ENCODE measurements at places on chromosomes 2 and 18.

DNA sequence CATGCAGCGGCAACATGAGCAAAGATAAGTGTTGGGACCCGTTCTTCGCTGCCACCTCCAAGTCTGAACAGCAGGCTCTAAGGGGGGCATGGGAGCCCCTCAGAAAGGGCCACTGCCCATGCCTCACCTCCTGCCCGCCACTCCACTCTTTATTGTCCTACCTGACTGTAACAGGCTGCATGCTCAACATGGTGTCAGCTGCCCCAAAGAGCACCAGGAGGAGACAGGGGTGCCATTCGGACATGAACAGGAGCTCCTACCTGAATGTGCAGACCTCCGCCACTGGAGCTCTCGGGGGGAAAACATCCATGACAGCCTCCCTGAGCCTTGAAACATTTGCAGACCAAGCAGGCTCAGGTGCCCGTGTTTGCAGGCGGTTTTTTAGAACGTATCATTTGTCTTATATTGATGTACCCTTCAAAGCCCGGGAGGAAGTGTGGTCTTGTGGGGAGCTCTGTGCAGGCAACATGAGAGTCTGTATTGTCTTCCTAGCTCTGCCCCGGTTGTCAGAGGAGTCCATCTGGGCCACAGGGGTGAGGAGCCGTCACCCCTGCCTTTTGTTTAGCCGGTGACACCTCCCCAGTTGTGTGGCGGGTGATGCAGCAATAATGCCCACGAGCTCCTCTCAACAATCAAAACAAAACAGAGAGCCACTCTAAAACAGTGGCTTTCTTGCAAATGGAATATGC is 35.1 kb upstream of the CD8A start:
- DNase-seq = no peak

GRCh38 chr2:46380038-46380940 is 83.1 kb downstream of the EPAS1 start:
- DNase-seq = no peak

- DNase-seq = no peak
These were observed 92.1 kb downstream of the COLEC12 start for GRCh38 chr18:408367-408766.

DNA sequence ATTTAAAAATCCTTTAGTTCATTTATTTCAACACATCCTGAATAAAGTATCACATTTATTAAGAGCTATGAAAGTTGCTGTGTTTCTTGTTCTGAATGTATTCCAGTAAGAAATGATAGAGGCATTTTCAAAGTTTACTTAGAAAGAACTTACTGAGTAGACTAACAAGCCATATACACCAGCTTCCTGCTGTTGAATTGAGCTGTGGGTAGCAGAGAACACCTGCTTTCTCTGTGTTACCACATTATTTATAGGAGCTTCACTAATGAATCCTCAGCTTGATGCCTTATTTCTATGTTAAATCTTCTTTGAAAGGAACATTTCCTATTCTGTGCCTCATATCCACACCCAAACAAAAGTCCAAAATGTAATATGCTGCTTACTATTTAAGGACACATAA is 115.4 kb downstream of the CCDC141 start:
- DNase-seq = no peak

DNA sequence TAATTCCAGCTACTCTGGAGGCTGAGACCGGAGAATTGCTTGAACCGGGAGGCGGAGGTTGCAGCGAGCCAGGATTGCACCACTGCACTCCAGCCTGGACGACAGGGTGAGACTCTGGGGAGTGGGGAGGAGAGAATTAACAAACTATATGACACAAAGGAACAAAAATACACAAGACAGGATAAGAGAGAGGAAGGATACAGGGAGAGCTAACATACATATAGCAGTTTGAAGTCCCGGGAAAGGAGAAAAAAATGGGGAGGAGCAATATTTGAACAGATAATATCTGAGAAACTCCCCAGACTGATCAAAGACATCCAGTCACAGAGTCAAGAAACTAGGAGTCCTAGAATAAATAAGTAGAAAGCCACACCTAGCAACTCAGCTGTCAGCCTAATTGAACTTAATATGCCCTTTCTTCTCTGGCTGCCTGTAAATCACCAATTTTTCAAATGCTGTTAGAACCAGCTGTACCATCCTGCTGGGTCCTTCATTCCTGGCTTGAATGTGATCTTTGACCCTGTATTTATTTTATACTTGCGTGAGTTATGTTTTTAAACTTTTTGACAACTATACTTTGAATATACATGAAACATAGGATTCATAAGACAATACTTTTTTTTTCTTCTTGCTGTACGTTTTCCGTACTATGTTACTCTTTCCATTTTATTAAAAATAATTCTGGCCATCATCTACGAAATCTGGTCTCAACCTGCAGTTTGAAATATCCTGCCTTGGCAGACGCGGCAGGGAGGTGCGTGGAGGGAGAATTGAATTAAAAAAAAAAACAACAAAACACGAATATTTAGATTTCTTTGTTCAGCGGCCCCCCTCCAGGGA is 876 bp upstream of the CYP27A1 start:
- DNase-seq = no peak

- no peak for DNase-seq
These were observed 1389.3 kb upstream of the ZEB2 start for GRCh38 chr2:145909175-145909755.

GRCh38 chr2:86232910-86233309 is 33.7 kb downstream of the MRPL35 start:
- no peak for DNase-seq

Measured in stimulated activated CD4-positive, alpha-beta T cell treated with anti-CD3 and anti-CD28 coated beads, TNF-alpha, amount 100 ng/mL, for 1 hour (primary cell).